Myocyte (in vitro differentiated cells): ENCODE measurements at places on chromosomes 11 and 22.

DNA sequence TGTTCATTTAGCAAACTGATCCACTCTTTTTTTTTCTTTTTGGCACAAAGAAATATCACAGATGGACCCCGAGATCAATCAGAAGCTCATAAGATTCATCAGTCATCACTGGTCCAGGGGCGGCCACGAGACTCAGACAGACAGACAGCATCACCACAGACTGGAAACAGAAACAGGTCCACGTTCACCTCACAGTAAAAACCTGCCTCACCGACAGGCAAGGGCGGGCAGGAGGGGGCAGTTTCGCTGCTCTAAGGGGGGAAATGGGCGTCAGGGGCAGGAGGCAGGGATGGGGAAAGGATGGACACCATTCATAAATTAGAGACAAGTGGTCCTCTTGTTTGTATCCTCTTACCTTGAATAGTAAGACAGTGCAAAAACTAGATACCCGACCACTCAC, 16.5 kb downstream of the CHST1 start:
- DNase-seq: no peak

GRCh38 chr11:83677730-83678129, 391.6 kb upstream of the CCDC90B start:
- DNase-seq: no peak

GRCh38 chr22:29457730-29458129, 19.3 kb downstream of the RFPL1 start:
- DNase-seq: peak; percentile 23

DNA sequence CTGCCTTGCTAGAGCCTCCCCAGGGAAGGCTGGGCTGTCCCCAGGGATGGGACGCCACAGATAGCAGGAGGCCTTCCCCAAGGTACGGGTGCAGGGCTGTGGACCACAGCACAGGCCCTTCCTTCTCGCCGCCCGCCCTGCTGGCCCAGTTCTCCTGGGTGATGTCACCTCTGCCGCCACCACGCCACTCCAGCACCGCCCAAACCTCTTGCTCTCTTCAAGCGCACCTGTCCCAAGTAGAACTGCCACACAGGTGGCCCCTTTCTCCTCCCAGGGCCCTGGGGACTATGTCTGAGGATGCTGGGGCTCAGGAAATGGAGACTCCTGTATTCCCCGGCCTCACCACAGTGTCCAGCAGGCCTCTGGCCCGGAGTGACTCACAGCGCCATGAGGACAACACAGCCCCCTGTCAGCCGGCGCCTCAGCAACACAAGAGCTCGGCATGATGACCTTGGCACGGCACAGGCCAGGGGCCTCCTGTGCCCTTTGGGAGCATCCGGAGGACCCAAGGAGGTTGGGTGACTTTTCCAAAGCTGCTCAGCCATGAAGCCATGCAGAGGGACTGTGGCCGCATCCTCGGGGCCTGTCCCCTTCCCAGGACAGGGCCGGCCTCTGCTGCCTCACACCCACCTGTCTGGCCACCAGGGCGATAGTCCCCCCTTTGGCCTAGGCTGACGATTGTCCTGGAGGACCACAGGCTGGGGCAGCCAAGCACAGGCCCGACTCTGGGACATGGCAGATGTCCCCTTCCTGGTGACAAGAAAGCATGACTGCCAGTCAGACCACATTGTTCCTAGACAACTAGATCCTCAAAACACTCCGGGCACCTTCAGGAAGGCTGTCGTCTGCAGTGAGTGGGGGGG, 1023.5 kb downstream of the BRD1 start:
- no peak for DNase-seq

GRCh38 chr11:111870522-111870885, 877 bp downstream of the ALG9 start:
- DNase-seq: no peak

DNA sequence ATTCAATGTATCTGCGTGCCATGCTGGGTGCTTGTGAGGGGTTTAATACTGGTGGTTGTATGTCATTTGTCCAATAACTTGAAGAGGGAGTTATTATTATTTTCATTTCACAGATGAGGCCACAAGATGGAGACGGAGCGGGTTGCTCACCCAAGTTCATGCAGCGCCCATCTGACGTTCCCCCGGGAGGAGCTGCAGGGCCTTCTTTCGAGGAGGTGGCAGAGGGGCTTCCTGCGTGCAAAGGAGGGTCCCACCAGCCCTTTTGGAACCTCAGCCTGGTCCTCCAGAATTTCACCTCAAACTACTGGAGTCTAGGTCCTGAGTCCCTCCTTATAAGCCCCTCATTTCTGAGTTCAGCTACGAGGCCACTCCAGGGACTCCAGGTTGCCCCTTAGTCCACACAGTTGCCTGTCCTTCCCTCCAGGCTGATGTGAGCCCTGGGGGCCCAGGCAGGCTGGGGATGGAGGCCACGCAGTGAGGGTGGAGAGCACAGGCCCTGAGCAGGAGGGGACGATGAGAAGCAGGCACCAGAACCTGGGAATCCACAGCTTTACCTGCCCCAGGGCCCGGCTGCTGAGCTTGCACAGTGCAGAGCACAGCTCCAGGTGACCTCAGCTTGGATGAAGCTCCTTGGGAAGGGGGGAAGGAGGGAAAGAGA, 2.9 kb upstream of the VSIG10L2 start:
- no peak for DNase-seq

GRCh38 chr11:44171518-44171917, 76.0 kb downstream of the EXT2 start:
- DNase-seq: peak; percentile 44

GRCh38 chr11:42315846-42316245, 856.4 kb upstream of the LRRC4C start:
- DNase-seq: no peak

DNA sequence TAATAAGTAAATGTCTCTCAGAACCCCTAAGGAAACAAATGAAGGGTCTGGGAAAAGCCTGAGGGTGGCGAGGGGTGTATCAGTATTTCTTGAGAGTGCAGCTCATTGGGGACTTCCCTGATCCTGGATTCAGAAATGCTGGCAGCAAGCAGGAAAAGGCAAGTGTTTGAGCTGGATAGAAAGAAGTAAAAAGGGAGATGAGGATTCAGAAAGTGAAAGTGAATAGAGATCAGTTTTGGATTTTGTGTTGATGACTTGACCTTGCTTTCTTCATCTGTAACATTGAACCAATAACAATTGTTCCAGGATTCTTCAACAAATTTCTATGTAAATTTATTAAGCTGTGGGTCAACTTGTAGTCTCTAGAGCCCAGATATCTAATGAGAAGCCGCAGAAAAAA, 66.9 kb upstream of the CTSC start:
- no peak for DNase-seq

DNA sequence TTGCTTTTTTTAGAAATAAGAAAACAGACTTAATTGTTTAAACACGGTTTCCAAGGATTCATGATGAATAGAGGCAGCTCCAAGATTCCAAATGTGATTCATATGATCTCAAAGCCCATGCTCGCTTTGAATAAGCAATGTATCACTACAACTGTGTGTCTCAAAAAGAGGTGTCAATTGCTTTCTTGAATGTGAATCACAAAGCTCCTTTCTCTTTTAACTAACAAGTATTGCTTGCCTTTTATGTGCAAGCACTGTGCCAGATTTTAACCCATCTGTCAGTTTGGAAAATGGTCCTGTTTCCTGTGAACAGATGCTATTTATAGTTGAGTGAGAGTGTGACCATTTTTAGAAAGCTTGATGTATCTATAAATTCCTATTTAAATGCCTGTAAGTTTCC, 6.5 kb downstream of the OOSP1 start:
- DNase-seq: no peak

- DNase-seq: no peak
These were observed 5.8 kb downstream of the PKP3 start for GRCh38 chr11:399731-400211.

- peak; percentile 34 for DNase-seq
These were observed 16.7 kb downstream of the STARD10 start for GRCh38 chr11:72776844-72777754.

- DNase-seq: no peak
These were observed 862 bp upstream of the CENATAC start for GRCh38 chr11:118996926-118997626.
